T-helper 1 cell treated with Interleukin-12 subunit alpha and Interleukin-12 subunit beta and Interleukin-4 antibody, amounts not matched to agents 30 ng/mL and 1 ng/mL, for 36 hours (primary cell): ENCODE measurements at places on chromosomes 4 and X. TPM values are rescaled to one million over a fixed set of nuclear protein-coding genes. Genes with fewer than 3 reads are reported as not detected.

Gene FSTL5
- total RNA-seq, result not detected in 2 replicates

Gene MAGEB2
- total RNA-seq, result not detected in 2 replicates

Gene WDR19
- total RNA-seq, result 15.3 and 15.8 TPM in 2 replicates

Gene HSFX2
- 0.59 TPM in 1 of 2 replicates, not detected in the other for total RNA-seq

Gene TCEAL5
- not detected in 2 replicates for total RNA-seq

Gene SRD5A3
- total RNA-seq, result 9.0 and 9.6 TPM in 2 replicates

Gene ITGB1BP2
- 5.3 and 6.2 TPM in 2 replicates for total RNA-seq

Gene SLITRK4
- total RNA-seq, result not detected in 2 replicates

Gene AADAT
- total RNA-seq, result not detected in 2 replicates
